HT1080 (cell line): ENCODE measurements at places on chromosomes 4 and X. TPM values are rescaled to one million over a fixed set of nuclear protein-coding genes. Genes with fewer than 3 reads are reported as not detected.
A peak's percentile ranks its signal among the peaks of the same experiment; 100 is the strongest.

Gene P2RY8
- 1.1 and 1.3 TPM in 2 replicates for total RNA-seq

Gene SH3D19
- 22.6 and 22.7 TPM in 2 replicates for total RNA-seq

GRCh38 chrX:87900320-87900908, 382.8 kb downstream of the KLHL4 start:
- peak; percentile 69 for DNase-seq

Gene UGT2A3
- not detected in 2 replicates for total RNA-seq

Gene DKC1
- 62.2 and 74.3 TPM in 2 replicates for total RNA-seq

Gene CCDC110
- 0.37 TPM in 1 of 2 replicates, not detected in the other for total RNA-seq

GRCh38 chr4:101807351-101807750, 16.8 kb downstream of the BANK1 start:
- DNase-seq: no peak

- peak; percentile 17 for DNase-seq
Measured at GRCh38 chr4:187814737-187815465, 180.7 kb upstream of the ZFP42 start.

DNA sequence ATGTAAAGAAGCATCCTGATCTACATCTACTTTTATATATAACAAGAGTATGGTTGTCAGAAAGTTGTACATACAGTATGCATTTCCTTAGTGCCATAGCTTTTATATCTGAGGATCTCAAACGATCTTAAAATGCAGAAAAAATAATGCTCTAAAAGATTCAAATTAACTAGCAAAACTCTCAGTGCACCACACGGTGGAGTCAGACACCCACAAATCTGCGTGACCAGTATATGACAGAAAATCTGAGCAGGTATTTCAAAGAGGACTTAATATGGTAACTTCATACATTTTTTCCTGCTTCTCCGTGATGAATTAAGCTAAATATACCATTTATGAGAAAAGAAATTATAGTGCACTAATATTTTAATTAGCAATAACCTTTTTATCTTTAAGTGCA, 803.0 kb downstream of the DMD start:
- DNase-seq: no peak

DNA sequence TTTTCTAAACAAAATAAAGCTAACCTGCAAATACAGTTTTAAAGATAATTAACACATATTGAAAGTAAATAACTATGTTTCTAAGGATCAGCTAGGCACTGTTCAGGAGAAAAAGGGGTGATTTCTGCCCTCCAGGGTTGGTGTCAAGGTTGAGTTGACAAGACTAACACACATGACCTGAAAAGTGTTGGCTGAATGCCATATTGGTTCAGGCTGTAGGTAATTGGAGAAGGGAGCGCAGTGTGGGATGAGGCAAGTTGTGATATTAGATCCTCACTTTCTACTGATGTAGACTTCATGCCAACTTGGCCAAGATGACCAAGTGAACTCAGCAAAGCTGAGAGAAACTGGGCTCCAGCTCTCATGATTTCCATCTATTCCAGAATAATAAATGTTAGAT, 42.2 kb downstream of the PPM1K start:
- no peak for DNase-seq
